Foreskin melanocyte (primary cell): ENCODE measurements at places on chromosomes 3 and 15.

- DNase-seq, result no peak
Measured at GRCh38 chr3:60760145-60760544, 491.1 kb downstream of the FHIT start.

- no peak for DNase-seq
Measured at GRCh38 chr3:172515130-172515918, 7.9 kb downstream of the TNFSF10 start.

DNA sequence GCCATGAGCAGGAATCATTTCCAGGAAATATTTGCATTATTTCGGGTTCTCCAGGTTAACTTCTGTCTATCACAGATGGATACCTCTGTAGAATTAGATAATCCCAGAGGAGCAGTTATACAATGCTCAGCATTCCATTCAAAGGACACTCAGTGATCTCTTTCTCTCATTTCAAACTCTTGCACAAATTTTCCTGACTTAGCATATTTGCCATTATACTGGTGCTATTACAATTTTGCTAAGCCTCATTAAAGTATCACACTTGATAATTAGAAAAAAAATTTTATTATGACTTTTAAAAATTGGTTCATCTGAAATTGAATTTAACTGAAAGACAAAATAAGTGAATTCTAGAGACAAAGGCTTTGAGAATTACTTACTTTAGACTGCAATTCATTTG, 469.0 kb downstream of the EPHA3 start:
- DNase-seq, result no peak

- DNase-seq, result peak; percentile 37
Measured at GRCh38 chr3:197406266-197406665, 107.9 kb upstream of the DLG1 start.

DNA sequence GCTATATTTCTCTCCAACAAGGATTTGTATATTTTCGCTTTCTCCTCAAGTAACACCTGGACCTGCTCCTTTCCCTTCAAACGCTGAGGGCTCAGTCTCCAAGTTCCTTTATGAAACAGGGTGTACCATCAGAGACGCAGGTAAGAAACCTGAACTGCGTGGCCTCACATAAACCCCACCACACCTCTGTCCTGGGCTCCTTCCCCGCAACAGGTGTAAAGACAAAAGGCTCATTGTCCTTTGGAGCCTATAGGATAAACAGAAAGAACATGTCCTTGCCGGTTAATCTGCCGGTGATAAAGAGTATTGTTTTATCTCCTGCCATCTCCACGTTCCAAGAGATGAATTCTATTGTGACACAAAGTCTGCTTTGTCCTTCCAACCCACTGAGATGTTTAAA, 111.8 kb upstream of the ADAMTS9 start:
- no peak for DNase-seq

- DNase-seq, result no peak
Measured at GRCh38 chr3:89966877-89967665, 859.6 kb downstream of the EPHA3 start.

GRCh38 chr15:34837246-34838016, 42.1 kb upstream of the ACTC1 start:
- peak; percentile 28 for DNase-seq

DNA sequence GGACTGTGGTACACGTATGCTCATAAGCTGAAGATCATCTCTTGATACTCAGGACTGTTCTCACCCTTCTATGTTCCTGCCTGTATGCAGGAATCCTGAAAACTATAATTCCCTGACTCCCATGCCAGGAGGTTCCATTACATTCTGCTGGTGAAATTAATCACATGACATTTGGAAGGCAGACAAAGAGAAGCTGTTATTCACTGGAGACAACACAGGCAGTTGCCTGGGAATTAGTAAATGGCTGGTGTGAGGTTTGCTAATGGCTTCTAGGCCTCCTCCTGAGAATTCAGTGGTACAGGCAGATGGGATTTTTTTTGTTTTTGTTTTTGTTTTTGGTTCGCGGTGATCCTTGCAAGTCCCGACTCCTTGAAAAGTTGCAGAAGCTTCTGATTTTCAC, 91.4 kb downstream of the CTNNB1 start:
- DNase-seq, result peak; percentile 67

GRCh38 chr15:58095415-58095814, 29.9 kb upstream of the ALDH1A2 start:
- DNase-seq, result no peak
